ENCODE measurements at places on chromosomes 3 and 15. TPM values are rescaled to one million over a fixed set of nuclear protein-coding genes. Genes with fewer than 3 reads are reported as not detected.

GRCh38 chr15:70923311-70924080 is 30.9 kb downstream of the LRRC49 start:
- DNase-seq: no peak

DNA sequence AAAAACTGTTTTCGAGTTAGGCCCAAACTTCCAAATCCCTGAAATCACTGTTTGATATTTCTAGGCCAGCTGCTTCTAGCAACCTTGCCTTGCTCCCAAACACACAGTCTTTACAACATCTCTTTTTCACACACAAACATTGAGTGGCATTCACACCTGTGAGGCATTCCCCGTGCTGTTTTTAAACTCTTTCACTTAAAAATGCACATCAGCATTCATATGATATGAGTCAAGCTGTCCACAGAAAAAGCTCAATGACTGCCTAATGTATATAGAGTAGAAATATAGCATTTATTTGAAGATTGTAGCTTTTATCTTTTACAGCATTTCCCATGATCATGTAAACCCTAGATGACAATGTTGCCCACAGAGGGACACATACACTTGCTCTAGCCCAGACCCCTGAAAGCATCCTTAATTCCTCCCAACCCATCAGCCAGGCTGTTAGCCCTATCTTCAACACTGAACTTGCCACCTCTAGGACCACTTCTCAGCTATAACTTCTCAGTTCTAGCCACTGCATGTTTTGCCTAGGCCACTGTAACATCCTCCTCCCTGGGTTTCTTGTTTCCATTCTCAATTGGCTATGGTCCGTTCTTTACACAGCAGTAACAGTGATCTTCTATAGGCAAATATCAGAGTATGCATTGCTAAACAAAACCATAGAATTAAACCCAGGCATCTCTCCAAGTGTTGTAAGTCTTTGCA is 782.6 kb downstream of the DIPK2A start:
- DNase-seq: no peak

DNA sequence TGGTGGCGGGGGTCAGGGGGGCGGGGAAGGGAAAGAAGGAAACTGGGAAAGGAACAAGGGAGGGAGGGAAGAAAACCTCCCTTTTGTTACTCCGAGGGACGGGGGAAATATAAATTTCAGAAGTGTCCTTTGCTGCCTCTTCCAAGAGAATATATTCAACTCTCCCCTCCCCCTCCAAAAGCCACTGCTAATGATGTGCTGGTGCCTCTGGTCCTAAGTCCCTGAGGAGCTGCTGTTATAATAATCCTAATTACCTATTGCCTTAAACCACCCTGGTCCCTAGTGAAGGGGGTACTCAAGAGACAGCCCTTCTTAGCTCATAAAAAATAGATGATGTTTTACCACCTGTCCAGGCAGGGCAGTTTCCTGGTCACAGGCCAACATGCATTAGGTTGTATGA is 118.3 kb upstream of the TRIM42 start:
- DNase-seq: no peak

GRCh38 chr15:67174446-67174845 is 80.0 kb downstream of the AAGAB start:
- no peak for DNase-seq

- no peak for DNase-seq
These were observed 33.0 kb downstream of the MYZAP start for GRCh38 chr15:57624730-57625129.

GRCh38 chr3:32181365-32181764 is 57.1 kb upstream of the CMTM8 start:
- no peak for DNase-seq

- no peak for DNase-seq
These were observed 47.0 kb downstream of the RPLP1 start for GRCh38 chr15:69499521-69500211.

DNA sequence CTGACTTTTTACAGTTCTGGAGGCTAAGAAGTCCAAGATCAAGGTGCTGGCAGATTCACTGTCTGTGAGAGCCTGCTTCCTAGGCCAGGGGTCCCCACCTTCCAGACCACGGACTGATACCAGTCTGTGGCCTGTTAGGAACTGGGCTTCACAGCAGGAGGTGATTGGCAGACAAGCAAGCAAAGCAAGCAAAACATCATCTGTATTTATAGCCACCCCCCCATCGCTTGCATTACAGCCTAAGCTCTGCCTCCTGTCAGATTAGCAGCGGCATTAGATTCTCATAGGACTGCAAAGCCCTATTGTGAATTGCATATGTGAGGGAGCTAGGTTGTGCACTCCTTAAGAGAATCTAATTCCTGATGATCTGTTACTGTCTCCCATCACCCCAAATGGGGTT is 194.7 kb upstream of the THRB start:
- no peak for DNase-seq

GRCh38 chr15:30984118-30984517 is 7.3 kb downstream of the MTMR10 start:
- no peak for DNase-seq

DNA sequence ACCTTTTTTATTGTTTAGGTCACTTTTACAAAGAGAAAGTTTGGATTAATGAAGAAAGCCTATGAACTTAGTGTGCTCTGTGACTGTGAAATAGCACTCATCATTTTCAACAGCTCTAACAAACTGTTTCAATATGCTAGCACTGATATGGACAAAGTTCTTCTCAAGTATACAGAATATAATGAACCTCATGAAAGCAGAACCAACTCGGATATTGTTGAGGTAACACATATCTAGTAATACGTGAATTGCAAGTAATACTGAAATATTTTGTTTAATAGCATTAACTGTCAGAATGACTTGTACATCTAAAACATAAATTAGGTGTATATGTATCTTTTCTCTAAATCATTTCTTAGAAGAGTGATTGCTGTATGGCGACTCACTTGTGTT is 79.8 kb downstream of the MEF2A start:
- no peak for DNase-seq

DNA sequence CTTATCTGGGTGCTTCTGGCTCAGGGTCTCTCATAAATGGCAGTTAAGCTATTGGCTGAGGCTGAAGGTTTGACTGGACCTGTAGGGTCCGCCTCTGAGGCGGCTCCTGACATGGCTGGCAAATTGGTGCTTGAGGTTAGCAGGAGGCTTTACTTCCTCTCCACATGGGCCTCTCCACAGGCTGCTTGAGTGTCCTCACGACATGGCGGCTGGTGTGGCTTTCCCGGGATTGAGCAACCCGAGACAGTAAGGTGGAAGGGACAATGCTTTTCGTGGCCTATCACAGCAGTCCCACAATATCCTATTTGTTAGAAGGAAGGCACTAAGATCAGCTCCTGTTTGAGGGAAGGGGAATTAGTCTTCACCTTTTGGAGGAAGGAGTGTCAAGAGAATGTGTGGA is 267.3 kb upstream of the LRRFIP2 start:
- no peak for DNase-seq

DNA sequence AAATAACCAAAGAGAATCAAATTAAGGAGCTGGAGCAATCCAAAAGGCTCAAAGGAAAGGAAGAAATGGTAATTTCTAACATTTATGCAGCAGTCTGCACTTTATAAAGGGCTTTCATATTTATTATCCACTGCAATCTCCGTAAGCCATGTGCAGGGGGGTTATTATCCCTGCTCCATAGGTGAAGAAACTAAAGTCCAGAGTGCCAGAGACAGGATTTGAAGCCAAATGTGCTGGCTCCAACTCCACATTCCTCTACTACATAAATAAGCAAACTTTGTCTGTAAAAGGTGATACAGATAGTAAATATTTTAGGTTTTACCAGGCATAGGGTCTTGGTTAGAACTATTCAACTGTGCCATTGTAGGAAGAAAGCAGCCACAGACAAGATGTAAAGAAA is 221.4 kb downstream of the MINAR1 start:
- no peak for DNase-seq

DNA sequence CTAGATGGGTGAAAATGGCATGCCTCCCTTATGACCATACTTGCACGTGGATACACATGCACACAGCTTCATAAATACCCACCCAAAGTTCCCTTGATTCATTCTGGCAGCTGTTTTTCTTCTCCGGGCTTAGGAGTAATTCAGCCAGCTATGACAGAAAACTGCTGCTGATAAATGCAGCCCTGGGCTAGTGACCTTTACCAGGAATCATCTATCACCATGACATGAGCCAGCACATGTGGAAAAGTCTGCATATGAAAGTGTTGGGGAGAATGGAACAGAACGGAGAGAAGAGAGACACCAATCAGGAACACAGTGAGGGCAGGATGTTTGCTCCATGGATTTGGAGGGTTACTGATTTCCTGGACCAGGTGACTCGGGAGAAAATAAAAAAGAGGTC is 706.3 kb downstream of the PDCD6IP start:
- no peak for DNase-seq

GRCh38 chr3:10194328-10195071 is 29.8 kb downstream of the IRAK2 start:
- peak; percentile 25 for DNase-seq

GRCh38 chr3:112813723-112814171 is 32.9 kb downstream of the CD200R1L start:
- DNase-seq: no peak

DNA sequence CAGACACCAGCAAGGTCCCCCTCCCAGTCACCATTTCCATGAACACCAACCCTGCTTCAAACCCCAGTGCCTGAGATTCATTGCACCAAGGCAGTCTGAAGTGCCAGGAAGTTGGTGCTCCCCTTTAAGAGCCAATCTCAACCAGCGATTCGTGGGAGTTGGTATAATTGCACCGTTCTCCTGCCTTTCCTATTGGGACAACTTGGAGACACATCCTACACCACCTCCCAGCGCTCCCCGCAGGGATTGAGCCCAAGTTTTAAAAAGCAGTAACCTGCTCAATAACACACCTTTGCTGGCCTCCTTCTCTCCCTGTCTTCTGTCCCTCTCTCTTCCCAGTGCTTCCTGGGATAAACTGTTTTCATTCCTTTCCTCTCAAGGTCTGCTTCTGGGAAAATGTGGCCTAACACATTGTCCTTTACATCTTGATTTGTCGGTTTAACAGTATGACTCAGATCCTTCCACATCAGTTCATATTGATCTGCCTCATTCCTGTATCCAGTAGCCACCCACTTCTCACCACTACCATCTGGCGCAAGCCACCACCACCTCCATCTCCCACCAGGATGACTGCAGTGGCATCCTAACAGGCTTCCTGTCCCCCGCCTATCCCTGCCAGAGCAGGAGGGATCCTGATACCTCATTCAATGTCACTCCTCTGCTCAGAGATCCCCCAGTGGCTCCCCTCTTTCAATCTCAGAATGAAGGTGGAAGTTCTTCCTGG is 37.8 kb upstream of the HRH1 start:
- no peak for DNase-seq

GRCh38 chr3:50447290-50447840 is 56.1 kb downstream of the CACNA2D2 start:
- no peak for DNase-seq

DNA sequence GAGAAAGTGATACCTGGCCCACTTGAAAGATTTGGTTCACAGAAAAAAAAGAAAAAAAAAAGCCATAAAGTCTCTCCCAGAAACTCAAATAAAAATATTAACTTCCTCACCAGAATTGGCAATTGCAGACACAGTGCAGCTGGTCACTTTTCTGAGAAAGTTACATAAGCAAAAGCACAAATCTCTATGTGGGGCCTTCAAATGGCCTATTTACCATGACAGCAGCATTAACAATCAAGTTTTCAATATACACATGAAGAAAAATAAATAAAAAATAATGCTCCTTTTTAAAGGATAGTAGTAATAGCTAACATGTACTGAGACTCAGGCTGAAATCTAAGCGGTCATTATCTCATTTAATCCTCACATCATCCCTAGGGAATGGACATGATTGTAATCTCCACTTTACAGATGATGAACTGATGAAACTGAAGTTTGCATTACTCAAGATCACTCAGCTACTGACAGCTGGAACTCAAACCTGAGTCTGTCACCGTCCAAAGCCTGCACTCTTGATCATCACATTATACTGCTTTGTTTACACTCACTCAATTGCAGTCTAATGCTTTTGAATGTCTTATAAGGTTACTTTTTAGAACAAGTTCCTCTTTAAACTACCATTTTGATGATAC is 3.3 kb downstream of the NPTN start:
- no peak for DNase-seq

GRCh38 chr3:30984855-30985749 is 90.6 kb upstream of the GADL1 start:
- DNase-seq: no peak

GRCh38 chr3:23991683-23992628 is 46.9 kb downstream of the NR1D2 start:
- no peak for DNase-seq

GRCh38 chr3:8413337-8413926 is 88.2 kb upstream of the LMCD1 start:
- no peak for DNase-seq

DNA sequence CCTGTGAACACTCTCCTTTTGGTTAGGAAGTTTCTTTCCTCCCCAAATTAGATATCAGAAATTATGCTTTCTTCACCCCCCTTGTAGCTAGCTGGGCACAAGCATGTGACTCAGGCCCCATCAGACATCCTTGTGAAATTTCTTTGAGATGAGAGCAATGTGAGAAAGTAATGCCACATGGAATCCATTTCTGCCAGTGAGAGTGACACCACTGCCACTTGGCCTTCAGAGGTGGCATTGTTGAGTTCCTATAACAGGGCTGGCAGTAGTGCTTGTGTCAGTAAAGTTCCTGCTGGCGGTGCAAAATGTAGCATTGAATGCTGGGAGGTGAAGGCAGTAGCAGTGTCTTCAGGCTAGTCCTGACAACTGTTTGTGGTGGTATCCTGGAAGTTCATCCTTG is 80.7 kb upstream of the ZNF280D start:
- no peak for DNase-seq

- DNase-seq: no peak
These were observed 138.9 kb downstream of the IGF1R start for GRCh38 chr15:98787194-98787593.

Gene GOLGA8M
- total RNA-seq: 1.9 TPM

Gene BMF
- 13.5 TPM for total RNA-seq

Gene ESYT3
- total RNA-seq: 0.22 TPM

Gene PLCL2
- 35.1 TPM for total RNA-seq

Gene SPESP1
- not detected for total RNA-seq

Gene FBXW12
- not detected for total RNA-seq

Gene GOLGA8R
- total RNA-seq: 1.8 TPM

Gene TPRG1
- 2.1 TPM for total RNA-seq

Gene GOLGA6B
- not detected for total RNA-seq

Gene IL17RE
- 1.4 TPM for total RNA-seq

Data from CD4-positive, alpha-beta T cell (primary cell).